ENCODE measurements at places on chromosomes 16 and 17.

GRCh38 chr16:86984343-86984742 is 332.8 kb downstream of the C16orf95 start:
- DNase-seq = no peak

- peak; percentile 17 for DNase-seq
These were observed 12.5 kb upstream of the ANKRD40CL start for GRCh38 chr17:50779747-50780353.

- DNase-seq = no peak
These were observed 6.3 kb downstream of the TK1 start for GRCh38 chr17:78180508-78180907.

GRCh38 chr16:951660-952301 is 19.0 kb downstream of the LMF1 start:
- DNase-seq = no peak
